ENCODE measurements at places on chromosomes 7 and 10. TPM values are rescaled to one million over a fixed set of nuclear protein-coding genes. Genes with fewer than 3 reads are reported as not detected.

The GPR26 gene
- not detected for total RNA-seq

DNA sequence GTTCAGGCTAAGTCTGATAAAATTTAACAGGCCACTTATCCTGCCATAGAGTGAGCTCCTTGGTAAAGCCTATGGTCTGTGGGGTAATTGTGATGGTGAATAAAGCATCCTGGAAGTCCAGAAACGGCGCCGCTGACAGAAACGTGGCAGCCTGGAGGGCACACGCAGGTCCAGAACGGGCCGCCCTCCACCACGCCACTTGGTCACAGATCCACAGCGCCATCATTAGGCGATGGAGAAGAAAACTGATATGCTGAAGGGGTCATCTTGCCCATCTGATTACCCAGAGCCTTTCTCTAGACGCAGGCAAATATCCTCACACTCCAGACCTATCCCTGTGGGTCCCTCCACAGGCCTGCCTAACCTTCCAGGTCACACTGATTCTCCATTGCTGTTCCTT lies 37.8 kb downstream of the PODXL start:
- no peak for DNase-seq
- no peak overlapping the region for H3K27ac ChIP-seq
- no peaks in the 10 kb centered on the region for H3K36me3 ChIP-seq
- H3K4me3 ChIP-seq, result no peak overlapping the region

The CRTAC1 gene
- total RNA-seq, result 0.16 TPM

The NYAP1 gene
- total RNA-seq, result 0.89 TPM

The CPA4 gene
- 23.6 TPM for total RNA-seq

GRCh38 chr7:95546647-95547046 lies 49.7 kb downstream of the PDK4 start:
- no peak overlapping the region for H3K4me3 ChIP-seq
- H3K36me3 ChIP-seq, result no peaks in the 10 kb centered on the region
- no peak for DNase-seq
- no peak overlapping the region for H3K27ac ChIP-seq

- peaks cover 18% of the 10 kb centered on the region for H3K36me3 ChIP-seq
- H3K4me1 ChIP-seq, result peaks cover 25% of the 10 kb centered on the region
- H3K27ac ChIP-seq, result no peak overlapping the region
These were observed 4.5 kb downstream of the VGF start for GRCh38 chr7:101160910-101161309.

DNA sequence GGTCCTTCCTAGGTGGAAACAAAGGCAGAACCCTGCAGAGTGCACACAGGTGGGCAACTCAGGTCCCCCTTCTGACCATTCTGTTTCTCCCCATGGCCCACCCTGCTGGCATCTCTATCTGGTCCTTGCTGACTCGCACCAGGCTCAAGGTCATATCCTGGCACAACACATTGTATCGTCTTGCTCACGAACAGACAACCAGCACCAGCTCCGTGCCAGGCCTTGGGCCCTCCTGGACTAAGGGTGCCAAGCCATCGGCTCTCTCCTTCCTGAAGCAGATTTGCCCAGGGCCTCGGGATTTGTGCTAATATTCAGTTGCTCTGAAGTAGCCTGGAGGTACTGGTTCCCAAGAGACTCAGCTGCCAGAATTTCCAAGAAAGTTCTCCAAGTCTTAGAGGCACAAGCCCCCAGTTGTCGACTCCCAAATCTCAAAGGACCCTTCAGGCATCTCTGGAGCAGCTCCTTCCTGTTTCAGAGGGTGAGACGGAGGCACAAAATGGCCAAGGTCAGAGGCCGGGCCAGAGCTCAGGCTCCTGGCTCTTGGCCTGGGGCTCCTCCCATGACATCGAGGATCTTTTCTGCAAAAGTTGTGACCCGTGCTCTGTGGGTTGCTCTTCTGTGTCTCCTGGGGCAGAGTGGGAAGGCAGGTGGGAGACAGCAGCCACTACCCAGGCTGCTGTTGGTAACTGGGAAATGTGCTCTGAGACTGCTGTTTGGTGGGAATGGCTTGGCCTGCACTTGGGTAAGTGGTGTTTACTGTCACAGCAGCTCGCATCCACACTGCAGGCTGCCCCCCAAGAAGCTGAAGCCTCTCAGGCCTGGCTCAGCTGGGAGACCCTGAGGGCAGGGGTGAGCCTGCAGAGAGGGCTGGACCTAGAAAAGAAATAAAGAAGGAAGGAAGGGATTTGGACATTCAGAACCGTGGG lies 121.3 kb downstream of the RGS10 start:
- H3K27me3 ChIP-seq, result no peaks in the 10 kb centered on the region
- peaks cover 20% of the 10 kb centered on the region for H3K4me1 ChIP-seq
- no peak for DNase-seq
- peak overlapping the region; percentile 52 for H3K27ac ChIP-seq
- peaks cover 22% of the 10 kb centered on the region for H3K36me3 ChIP-seq

GRCh38 chr10:8910314-8910713 lies 855.8 kb downstream of the GATA3 start:
- no peaks in the 10 kb centered on the region for H3K4me1 ChIP-seq
- DNase-seq, result no peak
- H3K36me3 ChIP-seq, result no peaks in the 10 kb centered on the region
- H3K27ac ChIP-seq, result no peak overlapping the region
- no peaks in the 10 kb centered on the region for H3K27me3 ChIP-seq

- H3K4me3 ChIP-seq, result no peak overlapping the region
- peaks cover 87% of the 10 kb centered on the region for H3K27me3 ChIP-seq
- peak; percentile 84 for DNase-seq
- H3K27ac ChIP-seq, result no peak overlapping the region
- H3K36me3 ChIP-seq, result no peaks in the 10 kb centered on the region
These were observed 8.2 kb downstream of the NKX2-3 start for GRCh38 chr10:99540657-99541531.

- no peak overlapping the region for H3K4me3 ChIP-seq
- H3K36me3 ChIP-seq, result peaks cover 28% of the 10 kb centered on the region
- H3K27me3 ChIP-seq, result no peaks in the 10 kb centered on the region
These were observed 38.1 kb downstream of the GLRX3 start for GRCh38 chr10:130174328-130174727.

- H3K36me3 ChIP-seq, result no peaks in the 10 kb centered on the region
- H3K4me3 ChIP-seq, result peak overlapping the region; percentile 42
- H3K27me3 ChIP-seq, result no peaks in the 10 kb centered on the region
- peak overlapping the region; percentile 82 for H3K27ac ChIP-seq
- peaks cover 29% of the 10 kb centered on the region for H3K4me1 ChIP-seq
These were observed 170.6 kb downstream of the PRKG1 start for GRCh38 chr10:51244748-51245490.
